ENCODE measurements at places on chromosomes 16 and 17.

- no peak for DNase-seq
Measured at GRCh38 chr16:28181515-28181914, 30.2 kb downstream of the XPO6 start.

GRCh38 chr17:21075739-21076085, 32.9 kb upstream of the USP22 start:
- no peak for DNase-seq

- DNase-seq, result no peak
Measured at GRCh38 chr17:64964796-64965195, 45.5 kb upstream of the LRRC37A3 start.

GRCh38 chr17:81960130-81960958, 643 bp downstream of the NOTUM start:
- DNase-seq, result no peak

- no peak for DNase-seq
Measured at GRCh38 chr17:1931844-1932579, 93.1 kb downstream of the RTN4RL1 start.

- no peak for DNase-seq
Measured at GRCh38 chr17:70017112-70017511, 57.9 kb upstream of the KCNJ16 start.

DNA sequence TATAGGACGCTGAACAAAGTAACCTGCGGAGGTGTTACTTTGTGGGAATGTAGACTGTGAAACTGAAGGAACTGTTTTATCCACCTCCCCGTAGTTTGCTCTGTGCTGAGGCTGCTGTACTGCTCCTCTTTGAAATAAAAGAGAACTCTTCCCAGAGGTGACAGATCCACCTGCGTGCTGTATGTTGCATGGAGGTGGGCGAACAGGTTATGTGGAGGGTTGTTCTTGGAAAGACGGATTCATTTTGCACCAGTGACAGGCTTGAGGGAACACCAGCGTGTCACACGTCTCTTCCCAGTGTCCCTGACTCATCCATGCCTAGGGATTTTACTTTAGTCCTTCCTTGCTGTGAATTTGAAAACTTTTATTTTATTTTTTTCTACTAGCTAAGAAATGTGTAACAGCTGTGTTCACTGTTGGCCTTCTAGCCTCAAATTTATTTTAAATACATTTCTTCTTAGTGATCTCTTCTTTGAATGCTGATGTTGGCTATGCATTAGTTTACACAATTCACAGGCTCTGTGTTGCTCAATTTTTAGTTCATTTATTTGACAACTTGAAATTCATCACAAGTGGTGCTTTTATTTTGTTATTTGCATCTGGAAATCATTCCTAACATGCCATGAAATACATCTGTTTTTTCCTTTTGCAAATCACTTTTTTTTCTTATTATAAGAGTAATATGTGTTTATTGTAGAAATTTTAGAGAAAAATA, 512.4 kb downstream of the CDH13 start:
- no peak for DNase-seq

- DNase-seq, result peak; percentile 84
Measured at GRCh38 chr17:21295036-21295952, 10.8 kb downstream of the MAP2K3 start.

DNA sequence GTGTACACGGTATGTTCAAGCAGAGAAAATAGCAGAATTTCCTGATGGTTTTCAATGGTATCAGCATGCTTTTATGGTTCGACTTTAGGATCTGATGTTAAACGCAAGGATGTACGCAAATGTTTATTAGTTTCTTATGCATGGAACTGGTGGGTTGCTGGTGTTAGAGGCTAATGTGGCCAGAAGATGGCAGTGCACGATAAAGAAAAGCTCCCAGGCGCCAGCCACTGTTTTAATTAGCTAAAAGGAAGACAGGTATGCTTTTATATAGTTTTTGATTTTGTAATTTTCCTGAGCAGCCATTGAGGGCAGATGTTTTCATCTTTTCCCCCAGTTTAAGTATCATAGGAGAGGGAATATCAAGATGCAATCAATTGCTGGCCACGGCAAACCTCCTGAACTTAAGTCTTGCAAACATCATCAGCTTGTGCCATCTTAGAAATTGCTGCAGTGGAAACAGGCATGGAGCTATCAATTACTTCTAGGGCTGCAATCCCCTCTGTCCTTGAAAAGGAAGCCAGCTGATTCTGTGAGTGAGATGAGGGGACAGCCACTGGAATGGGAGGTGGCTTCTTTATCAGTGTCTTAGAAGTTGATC, 648.5 kb upstream of the RBFOX1 start:
- peak; percentile 62 for DNase-seq

DNA sequence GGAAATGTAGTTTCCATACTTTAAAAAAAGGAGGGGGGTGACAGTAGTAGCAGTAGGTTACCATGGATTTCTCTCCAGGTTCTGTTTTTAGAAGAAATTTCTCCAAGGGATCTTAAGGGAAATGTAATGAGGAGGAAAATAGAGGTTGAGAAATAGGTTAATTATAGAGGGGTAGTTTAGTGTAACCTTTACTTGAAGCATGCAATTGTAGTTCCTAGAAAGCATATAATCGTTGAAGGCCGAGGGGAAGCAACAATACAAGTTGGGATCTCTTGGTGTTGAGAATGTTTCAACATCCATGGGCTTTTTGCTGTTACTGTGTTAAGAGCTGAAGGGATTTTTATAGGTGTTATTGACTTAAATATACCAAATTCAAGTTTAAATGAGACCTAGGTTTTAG, 25.1 kb downstream of the TNRC6A start:
- DNase-seq, result no peak

- no peak for DNase-seq
Measured at GRCh38 chr17:83086907-83087787, 7.7 kb downstream of the METRNL start.

- DNase-seq, result peak; percentile 55
Measured at GRCh38 chr16:88566158-88566557, 4.0 kb upstream of the ZC3H18 start.

GRCh38 chr17:1190751-1191331, 11.1 kb upstream of the ABR start:
- no peak for DNase-seq

DNA sequence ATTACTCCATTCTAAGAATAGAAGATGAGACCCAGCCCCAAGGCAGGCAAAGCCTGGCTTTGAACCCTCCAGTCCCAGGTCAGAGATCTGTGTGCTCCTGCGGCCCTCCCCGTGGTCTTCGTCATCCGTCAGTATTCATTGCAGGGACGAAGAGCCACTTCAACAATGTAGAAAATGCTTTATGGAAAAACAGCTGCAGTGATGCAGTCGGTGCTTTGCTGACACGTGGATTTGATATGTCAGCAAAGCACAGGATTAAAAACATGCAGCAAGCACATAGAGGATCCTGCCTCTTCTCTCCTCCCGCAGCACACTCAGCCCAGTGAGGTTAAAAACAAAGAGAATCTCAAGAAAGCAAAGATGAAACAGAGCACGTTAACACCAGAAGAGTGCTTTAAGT, 117.1 kb upstream of the AXIN2 start:
- DNase-seq, result no peak

DNA sequence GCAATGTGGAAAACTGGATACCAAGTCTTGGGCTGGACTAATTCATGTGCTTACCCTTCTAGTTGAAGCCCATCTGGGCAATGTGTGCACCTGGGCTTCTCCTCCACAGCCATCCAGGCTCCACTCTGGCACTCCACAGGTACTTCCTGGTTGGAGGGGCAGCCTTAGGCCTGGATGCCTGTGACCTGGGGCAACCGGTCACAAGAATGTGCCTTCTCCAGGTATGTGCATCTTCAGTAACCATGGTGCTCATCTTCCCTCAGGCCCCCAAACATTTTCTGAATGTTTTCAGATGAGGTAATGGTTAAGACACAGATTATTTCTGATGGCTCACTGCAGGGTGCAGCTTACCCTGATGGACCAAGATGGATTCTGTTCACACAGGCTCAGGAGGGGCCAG, 11.1 kb downstream of the C16orf86 start:
- DNase-seq, result no peak

GRCh38 chr17:44171931-44172455, 1.5 kb downstream of the ASB16 start:
- DNase-seq, result no peak

DNA sequence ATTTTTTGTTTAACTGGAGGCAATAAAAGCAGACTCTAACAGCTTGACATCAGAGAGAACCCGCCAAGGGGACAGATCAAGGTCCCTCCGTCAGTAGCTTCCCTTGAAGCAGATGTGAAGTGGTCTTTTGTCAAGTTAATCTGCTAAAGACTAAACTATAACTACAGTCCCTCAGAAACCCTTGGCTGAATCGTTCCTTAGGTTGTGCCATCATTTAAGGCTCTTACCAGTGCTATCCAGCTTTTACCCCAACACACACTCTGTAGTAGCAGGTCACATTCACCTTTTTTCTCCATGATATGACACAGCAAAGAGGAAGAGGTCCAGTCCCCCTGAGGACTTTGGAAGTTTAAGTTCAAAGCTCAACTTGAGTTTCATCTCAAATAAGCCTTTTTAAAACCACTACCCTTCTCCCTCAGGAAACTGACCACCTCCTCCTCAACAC, 49.7 kb downstream of the ERN1 start:
- DNase-seq, result no peak

- no peak for DNase-seq
Measured at GRCh38 chr17:68182940-68183551, 64.8 kb upstream of the AMZ2 start.

DNA sequence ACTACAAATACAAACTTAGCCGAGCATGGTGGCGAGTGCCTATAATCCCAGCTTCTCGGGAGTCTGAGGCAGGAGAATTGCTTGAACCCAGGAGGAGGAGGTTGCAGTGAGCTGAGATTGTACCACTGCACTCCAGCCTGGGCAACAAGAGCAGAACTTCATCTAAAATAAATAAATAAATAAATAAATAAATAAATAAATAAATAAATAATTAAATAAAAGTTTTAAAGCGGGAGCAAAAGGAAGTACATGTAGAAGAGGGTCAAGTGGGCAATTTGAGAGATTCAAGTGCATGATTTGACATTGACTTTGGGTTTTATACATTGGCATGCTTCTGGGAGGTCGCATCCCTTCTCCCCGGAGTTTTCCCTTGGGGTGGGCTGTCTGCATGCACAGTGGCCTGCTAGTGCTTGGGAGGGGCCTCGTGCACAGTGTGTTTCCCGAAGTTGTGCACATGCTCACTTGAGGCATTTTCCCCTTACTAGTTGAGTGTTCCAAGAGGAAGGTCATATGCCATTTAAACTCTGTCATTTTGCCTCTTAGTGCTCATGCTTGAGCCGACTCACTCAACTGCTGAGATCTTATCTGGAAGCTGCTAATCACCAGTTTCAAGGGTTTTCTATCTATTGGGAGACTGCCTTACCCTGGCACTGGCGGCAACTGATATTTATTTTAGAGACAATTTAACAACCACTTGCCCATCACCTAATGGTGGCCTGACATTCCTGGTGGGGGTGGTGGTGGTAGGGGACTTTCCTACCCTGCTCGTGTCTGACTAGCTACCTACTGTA, 193.2 kb upstream of the MPHOSPH6 start:
- DNase-seq, result no peak

- DNase-seq, result no peak
Measured at GRCh38 chr17:75544250-75544649, 18.8 kb downstream of the LLGL2 start.

DNA sequence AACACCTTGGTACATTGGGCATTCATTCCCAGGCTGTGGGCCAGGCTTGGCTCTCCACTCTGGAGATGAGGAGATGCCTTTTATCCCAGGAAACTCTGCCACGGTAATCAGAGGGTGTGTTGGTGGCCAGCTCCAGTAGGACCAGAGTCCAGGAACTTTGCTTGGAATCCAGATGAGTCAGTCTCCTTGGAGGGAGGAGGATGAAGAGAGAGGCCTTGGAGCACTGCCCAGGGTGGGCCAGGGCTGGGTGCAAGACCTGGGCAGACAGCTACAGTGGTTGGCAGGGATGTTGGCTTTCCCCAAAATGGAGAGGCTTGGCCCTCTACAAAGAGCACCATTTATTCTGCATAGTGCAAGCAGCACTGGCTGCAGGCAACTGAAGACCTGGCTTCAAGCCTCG, 209.0 kb downstream of the RGS9 start:
- DNase-seq, result no peak

GRCh38 chr17:42179911-42180410, 981 bp downstream of the KCNH4 start:
- DNase-seq, result peak; percentile 75

- DNase-seq, result peak; percentile 88
Measured at GRCh38 chr16:87636050-87636684, 33.9 kb downstream of the JPH3 start.

DNA sequence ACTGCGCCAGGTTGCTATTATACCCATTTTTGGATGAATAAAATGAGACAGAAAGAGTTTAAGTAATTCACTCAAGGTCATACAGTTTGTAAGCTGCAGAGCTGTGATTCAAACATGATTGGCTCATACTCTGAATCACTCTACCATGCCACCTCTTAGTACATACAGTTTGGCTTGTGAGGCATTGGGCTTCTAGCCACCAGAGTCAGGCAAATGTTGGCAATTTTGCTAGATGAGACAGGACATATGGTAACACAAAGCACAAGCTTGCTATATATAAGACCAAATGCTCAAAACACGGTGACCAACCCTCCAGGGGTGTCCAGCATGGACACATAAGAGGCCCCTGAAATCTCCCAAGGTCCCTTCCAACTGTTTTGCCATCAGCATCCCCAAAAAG, 236.0 kb upstream of the IRX5 start:
- no peak for DNase-seq

DNA sequence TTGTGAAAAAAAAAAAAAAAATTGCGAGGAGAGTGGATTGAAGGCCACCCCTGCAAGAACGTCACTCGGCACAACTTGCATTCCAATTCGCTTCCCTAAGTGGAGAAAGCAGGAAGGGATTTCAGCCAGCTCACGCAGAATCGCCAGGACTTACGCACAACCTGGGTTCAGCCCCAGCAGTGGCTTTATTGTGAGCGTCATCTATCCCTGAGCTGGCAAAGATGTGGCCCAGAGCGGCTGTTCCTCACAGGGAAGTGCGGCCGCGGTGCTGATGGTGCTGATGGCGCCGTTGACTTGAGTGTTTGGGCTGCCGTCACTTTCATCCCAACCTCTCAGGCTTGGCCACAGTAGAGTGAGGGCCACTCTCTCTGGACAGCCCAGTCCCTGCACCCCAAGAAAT, 197.6 kb downstream of the NTN1 start:
- no peak for DNase-seq

GRCh38 chr17:15346066-15346595, 4.7 kb upstream of the TEKT3 start:
- DNase-seq, result no peak
